Right forelimb (tissue), 1 donor: ENCODE measurements at places on chromosomes 1 and 21.

- DNase-seq: no peak
Observed at GRCh38 chr1:207817166-207817565, 65.3 kb downstream of the CD46 start.

- no peak for DNase-seq
Observed at GRCh38 chr1:85015826-85016225, 18.9 kb upstream of the MCOLN2 start.

DNA sequence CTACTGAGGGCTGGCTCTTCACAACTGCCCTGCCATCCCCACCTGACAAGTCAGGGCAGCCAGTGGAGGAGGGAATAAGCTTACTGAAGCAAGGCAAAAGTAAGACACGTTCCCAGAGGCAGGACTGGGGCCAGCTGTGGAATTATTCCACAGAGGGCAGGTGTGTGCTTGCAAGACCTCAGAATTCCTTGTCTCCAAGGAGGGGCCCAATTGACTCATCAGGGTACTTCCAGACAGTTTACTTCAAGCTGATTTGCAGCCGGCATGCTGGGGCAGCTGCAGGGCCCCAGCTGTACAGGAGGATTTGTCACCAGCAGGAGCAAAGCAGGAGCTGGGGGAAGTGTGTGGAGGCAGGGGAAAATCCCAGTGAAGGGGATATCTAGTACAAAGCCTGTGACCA is 167.5 kb upstream of the CAMK1G start:
- DNase-seq: no peak

DNA sequence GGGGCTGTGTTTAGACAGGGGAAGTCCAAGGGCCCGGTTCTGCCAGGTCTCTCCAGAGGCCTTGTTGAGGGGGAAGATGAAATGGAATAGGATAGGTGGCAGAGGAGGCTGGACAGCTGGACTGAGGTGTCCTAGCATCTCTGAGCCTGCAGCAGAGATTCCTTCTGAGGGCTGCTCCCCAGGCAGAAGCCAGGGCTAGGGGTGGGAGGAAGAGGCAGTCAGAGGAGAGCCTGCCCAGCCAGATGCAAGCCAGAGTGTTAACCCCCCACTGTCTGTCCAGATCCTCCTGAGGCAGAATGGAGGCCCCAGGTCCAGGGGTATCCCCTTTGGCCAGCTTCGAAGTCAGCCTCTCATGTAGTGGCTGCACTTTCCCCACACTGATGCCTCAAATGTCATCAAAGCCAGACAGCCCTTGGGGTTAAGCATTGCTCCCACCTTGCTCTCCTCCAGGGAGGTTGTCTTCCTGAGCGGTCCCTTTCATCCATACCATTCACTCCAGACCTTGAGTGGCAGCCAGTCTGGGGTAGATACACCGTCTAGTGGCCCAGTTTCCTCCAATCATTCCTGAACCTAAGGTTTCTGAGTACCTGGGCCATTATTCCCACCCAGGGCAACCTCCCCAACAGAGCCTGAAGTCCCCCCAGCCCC is 1.7 kb downstream of the CSF1 start:
- DNase-seq: peak; percentile 41

GRCh38 chr1:179953974-179954492 is 577 bp upstream of the CEP350 start:
- DNase-seq: no peak

DNA sequence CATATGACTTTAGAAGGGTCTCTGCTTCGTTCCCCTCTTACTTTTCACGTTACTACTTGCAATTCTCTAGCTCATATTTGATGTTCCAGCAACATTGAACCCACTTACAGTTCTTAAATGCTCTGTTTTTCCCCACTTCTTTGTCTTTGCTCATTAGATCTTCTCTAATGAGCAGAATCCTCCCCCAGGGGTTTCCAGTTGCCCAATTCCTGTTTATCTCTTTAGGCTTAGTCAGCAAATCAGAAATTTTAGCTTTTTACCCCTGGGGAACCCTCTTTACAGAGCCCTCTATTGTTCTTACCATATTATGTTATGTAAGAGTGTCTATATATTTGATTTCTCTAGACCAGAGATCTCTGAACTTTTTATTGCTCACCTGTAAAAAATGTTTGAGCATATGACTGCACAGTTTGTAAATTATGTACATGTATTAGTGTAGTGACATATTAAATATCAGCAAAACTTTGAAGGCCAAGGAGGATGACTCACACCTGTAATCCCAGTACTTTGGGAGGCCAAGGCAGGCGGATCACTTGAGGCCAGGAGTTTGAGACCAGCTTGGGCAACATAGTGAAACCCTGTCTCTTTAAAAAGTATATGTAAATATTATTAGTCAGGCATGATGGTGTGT is 71.4 kb downstream of the FNBP1L start:
- DNase-seq: no peak

- DNase-seq: no peak
Observed at GRCh38 chr1:229058111-229058561, 212.8 kb upstream of the RAB4A start.

DNA sequence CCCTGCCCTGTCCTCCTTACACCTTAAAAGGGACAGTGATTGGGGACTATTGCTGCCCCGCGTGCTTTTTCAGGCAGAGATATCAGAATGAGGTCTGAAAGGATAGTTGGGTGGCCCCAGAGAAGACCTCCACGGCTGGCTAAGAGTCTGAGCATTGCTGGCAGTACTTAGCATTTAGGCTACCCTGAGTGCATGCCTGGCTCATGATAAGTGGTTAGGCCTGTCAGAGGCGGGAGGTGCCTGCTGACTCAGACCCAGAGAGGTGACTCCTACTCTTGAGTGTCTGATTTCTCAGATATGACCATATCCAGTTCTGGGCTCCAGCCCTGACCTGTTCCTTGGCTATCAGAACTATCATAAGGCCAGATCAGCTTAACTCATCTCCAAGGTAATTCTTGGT is 213.7 kb downstream of the PBX1 start:
- DNase-seq: no peak

- DNase-seq: no peak
Observed at GRCh38 chr1:10738061-10739058, 58.1 kb downstream of the CASZ1 start.

DNA sequence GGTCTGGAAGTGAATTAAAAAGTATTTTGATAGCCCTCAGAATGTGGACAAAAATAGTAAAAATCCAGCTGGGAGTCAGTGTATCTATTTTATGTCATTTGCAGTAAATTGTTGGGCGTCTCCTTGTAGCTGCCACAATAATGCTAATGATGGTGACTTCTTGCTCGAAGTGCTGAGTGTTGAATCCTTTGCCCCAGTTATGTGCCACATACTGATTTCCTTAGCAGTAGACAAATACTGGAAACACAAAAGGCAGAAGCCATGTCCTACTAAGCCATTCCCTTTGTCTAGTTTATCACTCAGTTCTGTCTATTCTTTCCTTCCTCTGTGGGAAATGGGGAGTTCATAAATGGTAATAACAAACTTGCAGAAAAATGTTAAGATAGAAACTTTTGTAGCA is 70.7 kb upstream of the CXADR start:
- DNase-seq: no peak

- peak; percentile 48 for DNase-seq
Observed at GRCh38 chr21:44583089-44583799, 2.8 kb upstream of the KRTAP10-5 start.

GRCh38 chr1:84855168-84855567 is 37.8 kb downstream of the LPAR3 start:
- no peak for DNase-seq

DNA sequence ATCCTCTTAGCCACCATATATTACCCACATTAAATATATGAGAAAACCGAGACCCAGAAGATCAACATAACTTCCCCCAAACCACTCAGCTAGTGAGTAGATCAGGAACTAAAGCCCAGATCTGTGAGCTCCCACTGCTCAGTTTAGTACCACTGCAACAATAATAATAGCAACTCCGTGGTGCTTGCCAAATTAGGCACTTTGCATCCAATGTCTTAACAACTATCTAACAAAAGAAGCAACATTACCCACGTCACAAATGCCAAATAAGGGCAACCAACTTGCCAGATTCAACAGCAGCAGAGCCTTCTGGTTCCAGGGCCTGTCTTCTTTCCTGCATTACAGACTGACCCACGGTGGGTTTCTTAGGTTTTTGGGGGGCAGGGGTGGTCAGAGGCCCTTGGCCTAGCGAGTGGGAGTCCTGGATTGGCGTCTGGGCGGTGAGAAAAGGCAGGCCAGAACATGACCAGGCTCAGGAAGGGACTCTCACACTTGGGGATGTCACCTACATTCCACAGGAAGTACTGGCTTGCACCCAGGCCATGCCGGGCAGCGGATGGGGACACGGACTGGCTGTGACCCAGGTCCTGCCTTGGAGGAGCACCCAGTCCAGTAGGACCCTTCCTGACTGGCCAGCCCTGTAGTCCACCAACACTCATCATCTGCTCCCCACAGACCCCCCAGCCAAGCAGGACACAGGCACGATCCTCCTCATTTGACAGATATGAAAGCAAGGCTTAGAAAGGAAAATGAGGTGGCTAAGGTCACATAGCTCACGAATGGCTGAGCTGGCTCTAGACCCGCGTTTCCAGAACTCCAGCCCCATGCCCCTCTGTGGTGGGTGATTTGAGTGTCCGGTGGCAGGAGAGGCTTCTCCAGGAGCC is 4.6 kb downstream of the HCRTR1 start:
- no peak for DNase-seq

GRCh38 chr1:199982606-199983005 is 44.9 kb upstream of the NR5A2 start:
- no peak for DNase-seq

- peak; percentile 35 for DNase-seq
Observed at GRCh38 chr1:5667513-5668325, 324.5 kb downstream of the NPHP4 start.

- no peak for DNase-seq
Observed at GRCh38 chr1:156654700-156655099, 12.8 kb downstream of the BCAN start.

- no peak for DNase-seq
Observed at GRCh38 chr1:116686723-116687352, 19.3 kb upstream of the IGSF3 start.

DNA sequence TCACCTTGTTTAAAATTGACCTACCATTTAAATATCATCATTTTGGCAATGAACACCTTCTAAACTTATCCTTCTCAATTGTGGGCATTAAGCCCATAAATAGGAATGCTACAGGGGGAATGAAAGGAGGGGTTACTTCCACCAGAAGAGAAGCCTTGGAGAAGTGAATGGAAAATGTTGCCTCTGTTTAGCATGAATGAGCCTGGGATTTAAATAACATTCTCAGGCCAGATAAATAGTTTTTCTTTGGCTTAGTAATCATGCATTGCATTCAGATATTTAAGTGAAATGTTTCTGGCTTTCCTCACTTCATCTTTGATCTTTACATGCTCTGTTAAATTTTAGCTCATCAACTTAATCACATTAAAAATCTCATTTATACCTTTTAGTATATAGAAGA is 284.3 kb upstream of the FMN2 start:
- no peak for DNase-seq

GRCh38 chr1:61956016-61956645 is 213.9 kb downstream of the PATJ start:
- DNase-seq: no peak

DNA sequence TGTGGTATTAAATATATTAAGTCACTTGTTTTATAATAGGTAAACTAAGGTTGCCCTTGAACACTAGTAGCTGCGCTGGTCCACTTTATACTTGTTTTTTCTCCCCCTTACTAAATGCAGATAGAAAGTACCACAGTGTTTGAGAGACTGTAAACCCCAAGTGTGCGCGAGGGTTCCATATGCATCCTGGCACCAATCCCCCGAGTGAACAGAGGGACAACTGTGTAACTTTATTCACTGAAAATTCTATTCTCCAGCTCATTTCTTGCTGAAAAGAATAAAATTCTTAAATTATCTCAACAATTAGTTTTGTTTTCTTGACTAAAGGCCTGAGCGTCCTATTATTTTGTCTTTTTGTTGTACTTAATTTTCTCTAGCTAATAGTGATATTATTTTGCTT is 1.9 kb downstream of the RSRP1 start:
- DNase-seq: no peak

DNA sequence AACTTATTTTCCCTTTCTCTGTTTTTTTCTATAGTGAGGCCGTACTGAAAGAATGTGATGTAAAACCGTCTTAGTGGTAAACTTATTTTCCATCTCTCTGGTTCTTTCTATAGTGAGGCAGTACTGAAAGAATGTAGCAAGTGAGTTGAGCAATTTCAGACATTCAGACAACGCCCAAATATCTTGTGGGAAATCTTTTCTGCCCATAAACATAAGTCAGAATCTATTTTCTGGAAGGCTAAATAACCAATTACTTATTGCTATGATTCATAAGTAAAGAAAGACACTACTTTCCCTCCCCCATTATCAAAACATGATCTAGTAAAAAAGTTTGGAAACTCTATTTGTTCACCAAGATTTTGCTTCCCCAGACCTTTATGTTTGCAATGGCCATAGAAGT is 18.8 kb upstream of the SCCPDH start:
- no peak for DNase-seq

DNA sequence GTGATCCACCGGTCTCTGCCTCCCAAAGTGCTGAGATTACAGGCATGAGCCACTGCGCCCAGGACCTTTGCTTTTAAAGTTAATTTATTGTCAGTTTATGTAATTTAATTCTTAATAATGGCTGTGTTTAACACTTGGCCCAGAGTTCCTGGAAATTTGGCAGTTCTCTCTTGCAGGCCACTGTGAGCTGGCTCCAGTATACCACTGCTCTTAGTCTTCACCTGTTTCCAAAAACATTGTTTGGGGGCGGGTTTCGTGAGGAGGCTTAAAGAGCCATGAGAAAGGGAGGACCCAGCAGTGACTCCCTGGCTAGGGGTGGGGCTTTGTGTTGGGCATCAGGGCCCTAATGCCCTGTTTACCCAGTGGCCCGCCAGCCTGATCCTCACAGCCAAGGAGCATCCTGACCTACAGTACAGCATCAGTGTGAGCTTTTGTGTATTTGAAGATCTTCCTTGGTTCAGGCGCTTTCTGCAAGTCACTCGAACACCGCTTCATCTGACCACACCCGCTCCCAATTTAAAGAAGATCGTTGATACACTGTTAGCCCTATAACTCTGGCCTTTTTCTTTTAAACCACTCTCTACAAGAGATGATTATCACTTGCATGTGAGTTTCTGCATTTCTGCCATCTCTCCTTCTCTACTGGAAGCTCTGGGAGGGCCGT is 12.0 kb upstream of the BGLAP start:
- DNase-seq: no peak

DNA sequence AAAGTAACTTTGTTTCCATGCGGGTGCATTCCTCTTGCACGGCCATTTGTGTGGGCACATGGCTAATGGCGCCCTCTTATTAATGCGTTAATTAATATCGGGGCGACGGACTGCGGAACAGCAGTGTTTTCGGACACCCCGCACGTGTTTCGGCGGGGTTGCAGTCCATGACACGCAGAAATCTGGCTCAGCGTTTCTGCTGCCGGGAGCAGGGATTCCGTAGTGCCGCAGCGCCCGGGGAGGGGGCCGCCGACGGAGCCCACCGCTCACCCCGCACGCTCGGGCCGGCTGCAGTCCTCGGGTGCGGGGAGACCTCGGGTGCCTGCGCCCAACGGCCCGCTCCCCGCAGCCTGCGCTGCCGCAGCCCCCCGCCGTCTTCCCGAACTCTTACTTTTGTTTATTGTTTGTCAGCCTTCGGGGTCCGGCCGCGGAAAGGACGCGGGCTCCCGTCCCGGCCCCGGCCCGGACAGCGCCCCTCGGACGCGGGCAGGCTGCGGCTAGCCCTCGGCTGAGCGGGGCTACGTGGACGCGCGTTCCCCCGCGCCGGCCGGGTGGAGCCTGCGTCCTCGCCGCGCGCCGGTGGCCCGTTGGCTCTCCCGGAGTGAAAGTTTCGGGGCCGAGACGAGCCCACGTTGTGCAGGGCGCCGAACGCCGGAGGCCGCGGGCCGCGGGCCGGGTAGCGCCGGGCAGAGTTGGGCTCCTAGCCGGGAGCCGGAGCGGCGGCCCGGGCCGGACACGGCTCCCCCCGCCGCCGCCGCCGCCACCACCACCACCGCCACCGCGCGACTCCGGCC is 849 bp downstream of the NFIA start:
- DNase-seq: peak; percentile 69
